ENCODE measurements at places on chromosomes 1 and 21. TPM values are rescaled to one million over a fixed set of nuclear protein-coding genes. Genes with fewer than 3 reads are reported as not detected.

GRCh38 chr1:109969907-109970306, 14.7 kb upstream of the AHCYL1 start:
- H3K27ac ChIP-seq: no peak overlapping the region
- H3K36me3 ChIP-seq: peaks cover 4% of the 10 kb centered on the region
- no peak overlapping the region for H3K4me3 ChIP-seq

DNA sequence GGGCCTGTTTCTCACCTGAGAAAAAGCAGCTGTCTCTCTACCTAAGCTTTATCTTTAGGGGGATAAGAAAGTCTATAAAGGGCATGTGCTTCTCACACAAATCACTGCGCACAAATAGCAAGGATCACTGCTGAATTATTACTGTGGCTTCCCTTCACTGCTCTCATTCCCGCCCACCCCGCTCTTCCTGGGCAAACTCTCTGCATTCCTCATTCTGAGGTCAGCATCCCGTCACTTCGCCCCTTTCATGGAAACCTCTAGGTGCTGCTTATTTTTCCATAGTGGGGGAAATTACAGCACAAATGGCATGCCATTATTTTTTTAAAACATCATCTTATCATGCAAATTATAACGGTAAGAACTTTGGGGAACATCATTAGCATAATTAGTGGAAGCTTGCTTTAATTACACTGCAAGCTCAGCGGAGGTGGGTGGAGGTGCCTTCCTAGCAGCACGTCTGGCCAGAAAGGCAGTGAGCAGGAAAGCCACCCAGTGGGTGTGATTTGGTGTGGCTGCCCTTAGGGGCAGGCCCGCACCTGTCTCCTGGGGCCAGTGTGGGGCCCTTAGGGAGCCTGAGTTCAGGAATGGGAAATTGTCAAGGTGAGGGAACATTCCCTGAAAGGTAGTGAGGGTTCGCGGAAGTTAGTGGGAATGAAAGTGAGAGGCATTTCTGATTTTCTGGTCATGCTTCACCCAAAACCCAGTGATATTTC, 105.9 kb downstream of the LAMC2 start:
- H3K4me3 ChIP-seq: no peak overlapping the region
- DNase-seq: no peak
- peak overlapping the region; percentile 66 for H3K27ac ChIP-seq
- H3K4me1 ChIP-seq: peaks cover 23% of the 10 kb centered on the region

- no peak overlapping the region for H3K27ac ChIP-seq
- peaks cover 11% of the 10 kb centered on the region for H3K27me3 ChIP-seq
- DNase-seq: no peak
Measured at GRCh38 chr1:38670544-38671122, 188.9 kb downstream of the RRAGC start.

DNA sequence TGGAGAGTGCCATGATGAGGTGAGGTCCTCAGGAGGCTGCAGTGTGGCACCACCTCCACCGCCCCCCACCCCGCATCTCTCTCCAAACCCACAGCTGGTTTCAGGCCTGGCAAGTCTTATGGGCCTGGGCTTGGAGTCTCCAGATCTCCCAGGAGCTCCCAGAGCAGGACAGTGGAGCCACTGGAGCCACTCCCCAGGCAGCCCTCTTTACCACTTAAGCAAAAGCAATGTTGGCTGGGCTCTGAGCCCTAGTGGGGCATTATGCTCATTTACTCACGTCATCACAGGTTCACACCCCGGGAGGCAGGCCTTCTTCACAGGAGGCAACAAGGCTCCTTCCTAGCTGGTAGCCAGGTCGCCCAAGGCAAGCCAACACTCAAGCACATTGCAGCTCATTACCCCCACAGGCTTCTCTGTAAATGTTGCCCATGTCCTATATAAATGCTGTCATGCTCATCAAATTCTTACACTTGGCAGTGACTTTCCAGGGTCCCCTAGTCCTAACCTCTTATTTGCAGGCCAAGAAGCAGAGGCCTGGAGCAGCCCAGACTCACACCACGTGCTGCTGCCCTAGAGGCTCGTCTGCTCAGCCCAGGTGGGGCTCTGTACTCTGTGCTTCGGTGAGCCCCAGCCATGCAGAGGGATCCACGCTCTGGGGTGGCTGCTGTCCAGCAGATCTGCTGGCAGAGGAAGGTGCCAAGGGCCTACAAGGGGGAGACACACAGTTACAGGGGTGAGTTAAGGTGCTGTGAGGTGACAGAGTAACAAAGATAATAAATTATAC, 459.3 kb downstream of the MATN1 start:
- peaks cover 3% of the 10 kb centered on the region for H3K4me1 ChIP-seq
- H3K36me3 ChIP-seq: no peaks in the 10 kb centered on the region
- H3K4me3 ChIP-seq: no peak overlapping the region
- H3K27me3 ChIP-seq: peaks cover 35% of the 10 kb centered on the region

DNA sequence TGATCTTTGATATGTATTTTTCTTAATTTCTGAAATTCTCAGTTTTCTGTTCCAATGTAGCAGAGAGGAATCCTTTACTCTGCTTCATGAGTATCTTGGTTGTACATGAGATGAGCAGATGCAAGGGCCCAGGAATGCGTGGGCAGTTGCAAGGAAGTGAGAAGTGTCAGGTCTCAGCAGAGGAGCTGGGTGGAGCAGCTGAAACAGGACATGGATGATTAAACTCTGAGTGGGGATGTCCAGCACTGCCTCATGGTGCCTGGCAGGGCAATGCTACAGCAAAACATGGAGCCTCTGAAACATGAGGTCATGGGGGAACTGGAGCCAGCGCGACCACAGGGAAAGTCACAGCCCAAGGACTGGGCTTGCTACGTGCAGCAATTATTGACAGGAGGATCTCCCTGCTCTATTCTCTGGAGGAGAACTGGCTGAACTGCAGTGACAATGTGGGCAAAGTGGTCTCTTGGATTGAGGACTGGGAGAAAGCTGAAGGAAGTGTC, 48.4 kb downstream of the COLGALT2 start:
- H3K36me3 ChIP-seq: no peaks in the 10 kb centered on the region
- H3K4me3 ChIP-seq: no peak overlapping the region
- H3K27ac ChIP-seq: peak overlapping the region; percentile 62
- H3K27me3 ChIP-seq: no peaks in the 10 kb centered on the region
- no peak for DNase-seq

The KRTAP12-2 gene
- total RNA-seq: not detected

The OR2L3 gene
- total RNA-seq: not detected

The IKBKE gene
- total RNA-seq: 8.4 TPM

The ATP13A2 gene
- total RNA-seq: 57.8 TPM

DNA sequence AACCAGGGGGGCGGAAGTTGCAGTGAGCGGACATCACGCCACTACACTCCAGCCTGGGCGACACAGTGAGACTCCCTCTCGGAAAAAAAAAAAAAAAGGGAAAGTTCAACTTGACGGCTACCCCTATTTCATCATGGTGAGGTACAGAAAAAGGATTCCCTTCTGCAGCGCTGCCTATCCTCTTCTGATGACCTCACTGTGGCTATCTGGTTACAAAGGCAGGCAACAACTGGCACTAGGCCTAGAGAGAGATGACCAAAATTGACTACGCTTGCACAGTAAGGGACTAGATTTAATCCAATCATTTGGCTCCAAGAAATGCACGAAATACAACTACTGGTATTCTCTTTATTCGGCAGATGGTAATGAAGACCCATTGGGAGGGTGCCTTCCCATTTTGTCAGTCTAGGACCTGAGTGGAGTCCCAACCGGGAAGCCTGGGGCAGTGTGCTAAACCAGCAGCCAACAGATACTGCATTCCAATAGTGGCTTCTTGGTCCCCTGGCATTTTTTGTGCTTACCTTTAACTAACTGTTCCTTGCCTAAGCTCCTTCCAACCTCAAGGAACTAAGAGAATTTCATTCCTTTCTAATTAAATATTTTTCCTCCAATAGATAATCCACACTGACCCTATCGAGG, 36.6 kb downstream of the ITPKB start:
- no peak for DNase-seq
- no peaks in the 10 kb centered on the region for H3K36me3 ChIP-seq
- peaks cover 39% of the 10 kb centered on the region for H3K4me1 ChIP-seq
- peak overlapping the region; percentile 94 for H3K27ac ChIP-seq
- H3K4me3 ChIP-seq: peak overlapping the region; percentile 68

DNA sequence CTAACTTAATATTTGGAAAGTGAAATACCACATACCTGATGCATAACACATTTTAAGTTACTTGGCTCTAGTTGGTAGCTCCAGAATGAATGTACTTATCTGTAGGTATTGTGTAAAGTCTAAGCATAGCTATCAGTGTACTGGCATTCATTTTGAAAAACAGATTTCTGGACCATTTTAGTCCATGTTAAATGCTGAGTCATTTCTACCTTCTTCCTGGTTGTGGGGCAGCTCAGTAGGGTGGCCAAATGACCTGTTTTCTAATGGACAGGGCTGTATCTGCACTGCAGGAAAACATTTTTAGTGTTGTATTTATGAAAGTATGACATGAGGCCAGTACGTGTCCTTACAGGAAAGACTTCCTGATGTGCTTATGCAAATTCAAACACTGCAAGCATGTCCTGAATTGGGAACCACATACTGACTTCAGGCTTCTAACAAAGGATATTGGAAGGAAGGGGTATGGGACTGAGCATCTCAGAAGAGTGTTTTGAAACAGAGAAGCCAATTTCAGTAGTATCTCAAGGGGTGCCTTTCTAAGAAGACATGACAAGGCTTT, 300.3 kb upstream of the B3GALT2 start:
- no peak overlapping the region for H3K4me3 ChIP-seq
- peaks cover 4% of the 10 kb centered on the region for H3K36me3 ChIP-seq
- H3K4me1 ChIP-seq: peaks cover 2% of the 10 kb centered on the region
- H3K27me3 ChIP-seq: no peaks in the 10 kb centered on the region
- H3K27ac ChIP-seq: no peak overlapping the region

The OBSCN gene
- 113 TPM for total RNA-seq

DNA sequence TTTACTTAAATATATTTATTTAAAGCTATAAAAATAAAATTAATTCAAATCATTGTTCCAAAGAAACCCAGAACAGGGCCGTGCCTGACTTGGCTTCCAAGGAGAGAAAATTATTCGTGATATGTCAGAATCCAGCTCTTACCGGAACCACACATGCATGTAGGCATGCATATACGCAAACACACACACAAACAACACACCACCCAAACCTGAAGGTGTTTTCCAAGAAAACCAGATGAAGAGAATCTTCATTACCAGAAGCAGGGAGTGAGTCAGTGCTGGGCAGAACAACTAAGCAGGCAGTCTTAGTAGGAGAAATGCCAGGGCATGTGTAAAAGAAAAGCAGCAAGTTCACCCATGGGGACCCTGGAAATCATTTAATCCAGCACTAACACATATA, 432.0 kb upstream of the BEND5 start:
- no peaks in the 10 kb centered on the region for H3K27me3 ChIP-seq
- no peak overlapping the region for H3K4me3 ChIP-seq
- no peaks in the 10 kb centered on the region for H3K36me3 ChIP-seq

The PIK3CD gene
- total RNA-seq: 4.3 TPM

GRCh38 chr21:38219049-38219628, 37.7 kb upstream of the KCNJ15 start:
- H3K27me3 ChIP-seq: no peaks in the 10 kb centered on the region
- DNase-seq: peak; percentile 41
- peaks cover 6% of the 10 kb centered on the region for H3K4me1 ChIP-seq
- no peak overlapping the region for H3K4me3 ChIP-seq

The PPFIA4 gene
- total RNA-seq: 35.3 TPM

- H3K36me3 ChIP-seq: no peaks in the 10 kb centered on the region
- H3K27me3 ChIP-seq: no peaks in the 10 kb centered on the region
- H3K4me1 ChIP-seq: peaks cover 64% of the 10 kb centered on the region
- peak overlapping the region; percentile 11 for H3K4me3 ChIP-seq
- no peak for DNase-seq
- H3K27ac ChIP-seq: peak overlapping the region; percentile 81
Measured at GRCh38 chr1:27560268-27561123, 43.4 kb downstream of the AHDC1 start.

The OXCT2 gene
- total RNA-seq: 0.22 TPM

GRCh38 chr1:116256286-116256649, 116.8 kb upstream of the ATP1A1 start:
- H3K36me3 ChIP-seq: no peaks in the 10 kb centered on the region
- H3K27ac ChIP-seq: no peak overlapping the region
- DNase-seq: no peak

The PADI1 gene
- not detected for total RNA-seq

DNA sequence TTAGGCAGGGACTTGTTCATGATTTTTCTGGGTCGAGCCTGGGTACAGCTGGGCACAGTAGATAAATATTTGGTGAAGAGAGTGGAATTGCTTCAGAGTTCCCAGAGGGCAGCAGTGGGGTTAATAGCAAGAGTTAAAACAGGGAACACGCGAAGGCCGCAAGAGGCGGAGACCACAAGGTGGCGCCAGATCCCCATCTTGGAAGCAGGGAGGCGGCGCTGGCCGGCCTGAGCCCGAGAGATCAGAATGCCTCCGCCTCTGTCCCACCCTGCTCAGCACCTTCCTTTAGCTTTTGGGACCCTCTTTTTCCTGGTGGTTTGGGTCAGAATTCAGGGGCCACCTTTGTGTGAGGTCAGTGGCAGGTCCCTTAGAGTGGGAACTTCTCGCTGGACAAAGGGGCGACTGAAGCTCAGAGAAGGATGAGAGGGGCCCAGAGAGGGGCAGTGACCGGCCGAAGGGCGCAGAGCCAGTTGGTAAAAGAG, 6.5 kb upstream of the PADI2 start:
- peaks cover 2% of the 10 kb centered on the region for H3K27me3 ChIP-seq
- peak overlapping the region; percentile 1 for H3K4me3 ChIP-seq
- peak overlapping the region; percentile 15 for H3K27ac ChIP-seq
- peaks cover 20% of the 10 kb centered on the region for H3K4me1 ChIP-seq

The BSND gene
- total RNA-seq: 0.09 TPM

- no peak overlapping the region for H3K4me3 ChIP-seq
- no peak overlapping the region for H3K27ac ChIP-seq
- H3K36me3 ChIP-seq: no peaks in the 10 kb centered on the region
- no peaks in the 10 kb centered on the region for H3K27me3 ChIP-seq
Measured at GRCh38 chr1:107662971-107663370, 302.0 kb downstream of the VAV3 start.

The CEP170 gene
- total RNA-seq: 129 TPM

- no peak for DNase-seq
- H3K4me1 ChIP-seq: no peaks in the 10 kb centered on the region
- peaks cover 51% of the 10 kb centered on the region for H3K36me3 ChIP-seq
- H3K4me3 ChIP-seq: no peak overlapping the region
- H3K27ac ChIP-seq: no peak overlapping the region
Measured at GRCh38 chr1:193077991-193078390, 18.6 kb downstream of the RO60 start.

DNA sequence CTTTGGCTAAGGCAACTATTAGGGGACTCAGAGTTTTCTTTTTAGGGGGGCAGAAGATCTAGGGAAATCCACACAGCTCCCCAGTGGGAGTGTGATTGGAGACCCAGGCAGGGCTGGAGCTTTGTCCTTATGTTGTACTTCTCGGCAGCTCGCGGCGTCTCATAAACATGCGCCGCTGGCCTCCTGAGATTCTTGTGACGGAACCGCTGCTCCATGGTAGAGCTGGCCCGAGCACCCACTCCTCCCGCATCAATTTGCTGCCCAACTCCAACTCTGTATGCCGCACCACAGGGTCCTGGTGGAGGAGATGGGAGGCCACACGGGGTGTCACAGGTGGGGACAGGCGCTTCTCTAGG, 143.9 kb downstream of the GALNT2 start:
- H3K27me3 ChIP-seq: no peaks in the 10 kb centered on the region
- peaks cover 9% of the 10 kb centered on the region for H3K36me3 ChIP-seq
- peaks cover 18% of the 10 kb centered on the region for H3K4me1 ChIP-seq
- H3K4me3 ChIP-seq: no peak overlapping the region
- peak overlapping the region; percentile 6 for H3K27ac ChIP-seq

The AVPR1B gene
- not detected for total RNA-seq

- no peak overlapping the region for H3K4me3 ChIP-seq
- no peaks in the 10 kb centered on the region for H3K27me3 ChIP-seq
- DNase-seq: no peak
- H3K4me1 ChIP-seq: peaks cover 32% of the 10 kb centered on the region
- H3K27ac ChIP-seq: no peak overlapping the region
Measured at GRCh38 chr1:96840396-96840795, 118.8 kb downstream of the PTBP2 start.
